Stimulated activated naive CD8-positive, alpha-beta T cell treated with anti-CD3 and anti-CD28 coated beads, Interleukin-15, amount 100 ng/mL, for 72 hours (primary cell): ENCODE measurements at places on chromosomes 6 and 20.

- no peak for DNase-seq
These were observed 21.7 kb upstream of the MMS22L start for GRCh38 chr6:97304701-97305100.

- DNase-seq = no peak
These were observed 32.5 kb downstream of the SRC start for GRCh38 chr20:37378420-37378784.

DNA sequence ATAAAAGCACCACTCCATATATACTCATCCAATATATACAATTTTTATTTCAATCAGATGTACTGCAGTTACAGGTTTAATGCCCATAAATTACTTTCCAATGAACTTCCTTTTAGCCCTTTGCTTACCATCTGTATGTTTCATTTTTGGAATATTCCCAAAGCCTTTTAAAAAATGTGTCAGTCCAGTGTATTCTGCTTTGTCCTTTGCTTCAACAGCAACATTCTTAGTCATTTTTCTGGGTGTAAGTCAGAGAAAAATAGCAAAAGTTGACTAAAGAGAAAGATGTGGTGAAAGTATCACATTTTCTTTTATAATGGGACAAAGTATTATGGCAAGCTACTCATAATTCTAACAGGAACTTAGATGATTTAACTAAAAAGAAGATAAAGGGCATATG is 15.2 kb downstream of the DSE start:
- DNase-seq = no peak

DNA sequence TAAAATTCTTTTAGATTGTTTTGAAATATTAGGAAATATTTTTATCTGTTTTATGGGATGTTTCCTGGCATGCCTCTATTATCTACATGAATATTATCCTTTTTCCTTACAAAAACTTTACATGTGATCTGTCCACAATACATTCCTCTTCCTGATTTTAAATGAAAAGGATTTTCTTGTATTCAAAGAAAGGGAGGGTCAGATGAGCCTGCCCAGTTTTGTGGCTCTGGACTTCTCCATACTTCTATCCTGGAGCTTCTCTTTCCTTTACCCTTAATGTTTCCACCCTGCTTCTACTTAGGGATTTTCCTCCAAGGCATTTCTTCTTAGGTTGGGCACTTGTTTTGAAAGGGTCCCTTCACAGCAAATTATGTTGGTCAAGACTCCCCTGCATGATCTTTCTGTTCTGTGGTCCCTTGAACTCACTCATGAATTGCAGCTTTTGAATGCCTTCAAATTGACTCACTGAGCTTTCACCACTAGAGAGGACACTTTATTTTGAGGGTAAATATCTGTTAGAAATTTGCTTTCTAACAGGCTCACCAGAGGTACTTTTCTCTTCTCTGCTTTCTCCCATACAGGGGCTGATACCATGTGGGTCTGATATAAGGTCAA is 104.9 kb downstream of the CENPW start:
- DNase-seq = no peak
